Iris pigment epithelial cell (primary cell): ENCODE measurements at places on chromosomes 5 and 9.

GRCh38 chr5:91277093-91277626 is 106.0 kb downstream of the ARRDC3 start:
- no peak for DNase-seq

DNA sequence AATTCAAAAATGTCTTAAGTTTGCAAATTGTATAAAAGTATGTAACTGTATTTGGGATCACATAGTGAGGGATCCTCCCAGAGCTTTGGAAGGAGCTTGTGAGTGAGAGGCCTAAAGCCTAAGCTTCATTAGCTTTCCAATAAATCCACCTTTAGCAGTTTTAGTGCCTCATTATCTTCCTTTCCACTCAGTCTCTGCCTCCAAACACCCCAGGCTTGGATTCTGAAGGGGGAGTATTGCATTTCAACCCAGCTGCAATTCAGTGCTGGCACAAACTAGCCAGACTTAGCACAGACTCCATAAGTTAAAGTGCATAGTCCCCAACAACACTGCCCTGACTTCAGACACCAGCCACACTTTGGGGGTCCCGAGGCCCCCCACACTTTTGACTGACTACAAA is 113.5 kb downstream of the SMARCA2 start:
- no peak for DNase-seq

DNA sequence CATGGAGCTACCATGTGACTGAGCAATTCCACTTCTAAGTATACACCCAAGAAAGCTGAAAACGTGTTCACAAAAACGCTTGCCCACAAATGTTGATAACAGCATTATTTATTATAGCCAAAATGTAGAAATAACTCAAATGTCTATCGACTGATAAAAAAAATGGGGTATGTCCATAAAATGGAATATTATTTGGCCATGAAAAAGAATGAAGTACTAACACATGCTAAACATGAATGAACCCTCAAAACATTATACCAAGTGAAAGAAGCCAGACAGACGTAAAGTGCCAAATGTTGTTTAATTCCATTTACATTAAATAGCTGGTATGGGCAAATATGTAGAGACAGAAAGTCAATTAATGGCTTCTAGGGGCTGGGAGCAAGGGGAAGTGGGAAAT is 184.9 kb upstream of the IRX2 start:
- no peak for DNase-seq

GRCh38 chr9:91195372-91196012 is 166.2 kb downstream of the AUH start:
- DNase-seq = no peak

DNA sequence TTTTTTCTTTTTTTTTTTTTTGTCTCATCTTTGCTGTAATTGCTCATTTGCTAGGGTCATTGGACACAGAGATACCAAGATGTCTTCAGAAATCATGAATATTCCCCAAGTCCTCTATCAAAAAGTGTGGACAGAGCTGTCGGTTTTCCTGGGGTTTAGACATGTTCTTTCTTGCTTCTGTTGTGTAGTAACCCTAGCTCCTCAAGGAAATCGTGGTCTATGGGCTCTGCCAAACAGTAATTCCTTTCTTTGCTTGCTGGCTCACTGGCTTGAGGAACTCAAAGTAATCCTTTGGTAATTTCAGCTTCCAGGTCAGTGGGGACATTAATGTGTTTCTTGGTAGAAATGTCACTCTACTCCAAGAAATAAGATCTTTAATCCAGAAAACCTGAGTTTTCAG is 101.7 kb downstream of the TMC1 start:
- DNase-seq = peak; percentile 11

DNA sequence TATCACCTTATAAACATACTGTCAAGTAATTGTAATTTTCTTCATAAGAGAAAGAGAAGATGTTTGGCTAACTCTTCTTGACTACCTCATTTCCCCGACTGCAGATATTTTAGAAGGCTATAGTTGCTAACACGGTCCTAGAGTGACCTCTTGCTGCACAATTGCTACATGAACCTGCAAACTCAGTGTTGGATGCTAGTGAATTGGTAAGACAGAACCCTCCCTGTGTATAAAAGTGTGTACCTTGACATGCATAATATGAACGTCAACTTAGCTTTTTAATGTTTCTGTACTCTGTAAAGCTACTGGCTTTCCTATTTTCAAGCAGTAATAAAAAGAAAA is 46.7 kb upstream of the CER1 start:
- DNase-seq = peak; percentile 8

GRCh38 chr5:20972419-20972925 is 984.5 kb upstream of the CDH18 start:
- peak; percentile 24 for DNase-seq

GRCh38 chr5:133114933-133115310 is 63.1 kb downstream of the HSPA4 start:
- DNase-seq = no peak

DNA sequence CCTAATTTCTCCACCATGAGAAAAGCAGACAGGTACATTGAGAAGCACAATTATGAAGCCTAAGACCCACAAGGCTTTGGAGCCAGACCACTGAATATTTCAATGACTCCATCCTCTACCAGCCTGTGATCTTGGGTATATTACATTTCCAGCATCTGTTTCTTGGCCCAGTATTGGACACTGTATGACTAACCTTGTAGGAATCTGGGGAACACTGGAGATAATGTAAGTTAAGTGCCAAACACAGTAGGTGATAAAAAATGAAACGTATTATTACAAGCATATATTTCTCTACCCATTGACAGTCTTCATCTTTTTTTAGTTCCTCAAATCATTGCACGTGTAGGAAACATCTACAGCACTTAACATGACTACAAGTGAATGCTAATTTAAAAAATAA is 28.6 kb upstream of the FEM1C start:
- peak; percentile 57 for DNase-seq

DNA sequence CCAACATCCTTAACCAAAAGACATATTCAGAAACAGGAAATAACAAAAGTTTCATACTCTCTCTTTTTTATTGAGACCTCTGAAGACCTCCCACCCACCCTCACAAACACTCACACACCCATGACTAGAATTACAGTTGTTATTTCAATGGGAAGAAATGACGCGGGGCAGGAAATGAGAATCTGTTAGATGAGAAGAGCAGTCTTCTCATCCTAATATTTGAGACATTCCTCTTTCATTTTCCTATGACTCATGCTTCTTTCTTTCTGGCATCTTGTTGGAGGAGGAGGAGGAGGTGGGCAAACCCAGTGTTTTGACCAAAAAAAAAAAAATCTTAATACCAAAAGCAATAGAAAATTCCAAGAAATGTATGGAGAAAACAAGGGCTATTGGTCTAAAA is 179.5 kb upstream of the TARS1 start:
- DNase-seq = peak; percentile 60

DNA sequence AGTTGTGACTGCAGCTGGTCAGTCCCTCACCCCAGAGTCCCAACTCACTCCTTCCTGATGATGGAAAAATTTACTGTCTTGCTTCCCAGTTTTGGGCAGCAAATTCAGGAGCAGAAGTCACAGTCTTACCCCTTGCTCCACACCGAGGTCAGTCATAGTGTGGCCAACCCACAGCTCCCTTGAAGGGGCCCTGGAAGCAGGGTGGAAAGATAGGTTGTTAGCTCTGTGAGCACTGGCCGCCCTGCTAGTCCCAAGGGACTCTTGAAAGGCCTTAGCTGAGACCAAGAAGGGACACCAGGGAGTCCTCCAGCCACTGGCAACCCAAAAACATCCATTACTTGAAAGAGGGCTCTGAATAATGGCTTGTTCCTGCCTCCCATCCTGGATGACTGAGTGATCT is 40.0 kb downstream of the GSN start:
- DNase-seq = no peak

DNA sequence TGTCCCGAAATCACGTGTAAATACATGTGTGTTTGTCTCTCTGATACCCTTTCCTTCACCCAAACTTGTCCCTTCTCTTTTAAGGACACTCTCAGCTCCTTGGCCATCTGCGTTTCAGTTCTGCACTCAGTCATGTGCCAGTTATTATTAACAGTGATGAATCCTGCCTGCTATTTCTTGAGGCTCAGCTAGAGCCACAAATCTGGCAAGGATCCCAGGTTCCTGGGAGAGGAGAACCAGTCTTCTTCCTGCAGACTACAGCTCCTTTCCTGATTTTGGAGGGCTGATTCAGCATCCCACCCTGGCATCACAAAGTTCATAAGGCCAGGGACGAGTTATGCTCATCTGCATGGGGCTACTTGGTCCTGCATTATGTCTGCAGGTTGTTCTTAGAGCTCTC is 5.6 kb downstream of the MAMDC2 start:
- DNase-seq = peak; percentile 78

DNA sequence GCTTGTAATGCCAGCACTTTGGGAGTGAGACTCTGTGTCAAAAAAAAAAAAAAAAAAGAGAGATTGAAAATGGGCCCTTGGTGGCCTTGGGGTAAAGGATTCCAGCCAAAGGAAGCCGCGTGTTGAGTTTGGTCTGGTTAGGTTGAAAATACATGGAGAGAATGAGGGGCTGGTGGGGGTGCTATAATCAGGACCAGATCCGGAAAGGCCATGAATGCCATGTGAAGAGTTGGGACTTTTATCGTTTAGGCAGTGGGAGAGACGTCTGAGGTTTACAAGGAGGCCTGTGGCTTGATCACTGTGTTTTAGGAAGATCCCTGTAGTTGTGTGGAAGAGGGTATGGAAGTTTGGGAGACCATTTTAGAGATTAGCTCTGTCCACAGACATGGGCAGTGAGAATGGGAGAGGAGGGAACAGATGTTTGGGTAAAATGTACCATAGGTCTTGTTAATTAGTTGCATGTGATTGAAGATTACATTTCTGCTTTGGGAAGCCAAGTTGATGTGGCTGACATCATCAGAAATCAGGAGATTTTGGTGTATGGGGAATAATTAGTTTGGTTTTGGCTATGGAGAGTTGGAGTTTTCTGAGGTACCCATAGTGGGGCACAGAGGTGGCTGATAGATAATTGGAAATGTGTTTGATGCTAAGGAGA is 3.5 kb downstream of the MSANTD3 start:
- DNase-seq = no peak

DNA sequence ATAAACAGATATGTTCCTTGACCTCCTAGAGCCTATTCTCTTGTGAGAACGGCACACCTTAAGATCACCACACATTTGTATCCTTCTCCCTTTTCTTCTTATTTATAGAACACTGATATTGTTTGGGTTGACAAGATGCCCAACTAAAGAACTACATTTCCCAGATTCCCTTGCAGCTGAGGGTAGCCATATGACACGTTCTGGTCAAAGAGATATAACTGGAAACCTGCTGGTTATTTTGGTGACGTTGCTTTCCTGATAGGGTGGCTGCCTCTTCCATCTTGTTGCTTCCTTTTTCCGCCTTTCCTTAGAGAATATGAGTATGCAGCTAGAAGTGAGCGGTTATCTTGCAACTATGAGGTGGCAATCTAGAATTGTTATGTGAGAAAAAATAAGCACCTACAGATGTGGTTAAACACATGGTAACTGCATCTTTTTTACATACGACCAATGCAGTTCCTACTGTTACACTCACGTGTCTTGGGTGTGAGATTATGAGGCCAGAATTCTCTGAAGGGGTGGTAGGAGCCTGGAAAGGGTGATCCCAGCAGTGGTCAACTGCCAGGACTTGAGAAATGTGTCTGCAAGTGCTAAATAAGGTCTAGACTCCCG is 72.9 kb downstream of the SEC61B start:
- DNase-seq = peak; percentile 11

GRCh38 chr5:142660731-142661130 is 25.2 kb downstream of the FGF1 start:
- DNase-seq = no peak

DNA sequence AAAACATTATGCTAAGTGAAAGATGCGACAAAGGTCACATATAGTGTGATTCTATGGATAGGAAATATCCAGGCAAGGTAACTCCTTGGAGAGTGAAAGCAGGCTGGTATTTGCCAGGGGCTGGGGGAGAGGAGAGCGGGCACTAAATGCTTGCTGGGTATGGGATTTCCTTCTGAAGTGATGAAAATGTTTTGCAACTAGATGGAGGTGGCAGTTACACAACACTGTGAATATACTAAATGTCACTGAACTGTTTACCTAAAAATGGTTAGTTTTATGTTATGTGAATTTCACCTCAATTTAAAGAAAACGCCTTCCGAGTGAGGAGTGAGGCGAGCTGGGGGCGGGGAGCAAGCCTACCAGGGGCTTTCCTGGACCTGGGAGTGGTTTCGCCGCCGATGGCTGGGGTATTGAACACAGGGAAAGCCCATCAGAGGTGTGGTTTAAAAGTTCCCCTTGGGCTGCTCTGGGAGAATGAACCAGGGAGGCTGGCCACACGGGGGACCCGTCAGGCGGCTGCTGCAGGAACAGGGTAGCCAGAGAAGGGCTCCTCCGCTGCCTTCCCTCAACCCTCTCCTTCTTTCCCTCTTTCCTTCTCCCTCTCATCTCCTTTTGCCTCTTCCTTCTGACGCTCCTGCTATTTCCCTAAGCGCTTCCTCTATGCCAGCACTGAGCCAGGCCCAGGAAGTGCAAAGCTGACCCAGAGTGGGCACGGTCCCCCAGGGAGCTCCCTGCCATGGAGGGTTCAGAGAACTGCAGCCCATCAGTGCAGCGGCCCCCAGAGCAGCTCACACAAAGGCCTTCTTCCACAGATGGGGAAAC is 4.9 kb downstream of the AKNA start:
- DNase-seq = no peak

DNA sequence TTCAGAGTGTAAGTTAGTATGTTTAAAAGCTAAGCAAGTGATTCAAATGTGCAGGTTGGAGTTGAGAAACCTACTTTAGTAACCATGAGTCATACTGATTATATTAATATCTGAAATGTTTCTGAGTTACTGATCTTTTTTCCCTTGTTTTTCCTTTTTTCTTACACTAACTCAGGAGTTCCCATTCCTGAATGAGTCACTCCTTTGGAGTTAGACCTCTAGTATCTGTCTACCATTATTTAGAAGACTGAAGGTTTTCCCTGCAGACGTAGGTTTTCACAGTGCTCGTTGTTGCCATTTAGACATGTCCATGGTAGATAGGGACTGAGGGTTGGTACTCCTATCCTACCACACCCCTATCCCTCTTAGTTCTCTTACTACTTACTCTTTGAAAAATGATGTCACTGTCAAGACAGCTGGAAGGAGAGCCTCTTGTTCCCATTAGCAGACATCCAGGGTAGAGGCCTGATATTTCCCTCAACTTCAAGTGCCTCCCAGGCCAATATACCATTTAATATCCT is 20.2 kb downstream of the OCLN start:
- DNase-seq = peak; percentile 86
